ENCODE measurements at places on chromosomes 1 and 21. TPM values are rescaled to one million over a fixed set of nuclear protein-coding genes. Genes with fewer than 3 reads are reported as not detected.

The S100A16 gene
- 1,016 TPM for total RNA-seq

The KPRP gene
- not detected for total RNA-seq

The B3GALT2 gene
- total RNA-seq, result not detected

The DSTYK gene
- 6.4 TPM for total RNA-seq

The FAM151A gene
- not detected for total RNA-seq

The HES3 gene
- total RNA-seq, result not detected

The TMEM125 gene
- 7.0 TPM for total RNA-seq
